ENCODE measurements at places on chromosomes 3 and 15. TPM values are rescaled to one million over a fixed set of nuclear protein-coding genes. Genes with fewer than 3 reads are reported as not detected.

GRCh38 chr3:197753263-197753662, 3.6 kb downstream of the FYTTD1 start:
- peak; percentile 19 for DNase-seq

DNA sequence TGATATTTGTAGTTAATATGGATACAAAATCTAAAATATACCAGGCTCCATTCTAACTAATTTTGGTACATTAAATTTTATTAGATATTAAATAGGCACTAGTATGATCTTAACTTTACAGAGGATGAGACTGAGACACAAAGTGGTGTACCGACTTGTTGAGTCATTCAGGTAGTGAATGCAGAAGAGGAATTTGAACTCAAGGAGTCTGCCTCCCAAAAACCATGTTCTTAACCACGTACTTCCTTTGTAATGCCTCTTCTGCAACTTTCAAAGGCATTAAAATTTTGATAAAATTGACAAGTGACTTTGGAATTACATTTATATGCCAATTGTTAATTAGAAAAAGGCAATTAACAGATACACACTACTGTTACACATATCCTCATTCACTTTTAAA, 61.8 kb downstream of the ZBBX start:
- no peak for DNase-seq

Gene EPHB1
- 4.2 TPM for total RNA-seq

DNA sequence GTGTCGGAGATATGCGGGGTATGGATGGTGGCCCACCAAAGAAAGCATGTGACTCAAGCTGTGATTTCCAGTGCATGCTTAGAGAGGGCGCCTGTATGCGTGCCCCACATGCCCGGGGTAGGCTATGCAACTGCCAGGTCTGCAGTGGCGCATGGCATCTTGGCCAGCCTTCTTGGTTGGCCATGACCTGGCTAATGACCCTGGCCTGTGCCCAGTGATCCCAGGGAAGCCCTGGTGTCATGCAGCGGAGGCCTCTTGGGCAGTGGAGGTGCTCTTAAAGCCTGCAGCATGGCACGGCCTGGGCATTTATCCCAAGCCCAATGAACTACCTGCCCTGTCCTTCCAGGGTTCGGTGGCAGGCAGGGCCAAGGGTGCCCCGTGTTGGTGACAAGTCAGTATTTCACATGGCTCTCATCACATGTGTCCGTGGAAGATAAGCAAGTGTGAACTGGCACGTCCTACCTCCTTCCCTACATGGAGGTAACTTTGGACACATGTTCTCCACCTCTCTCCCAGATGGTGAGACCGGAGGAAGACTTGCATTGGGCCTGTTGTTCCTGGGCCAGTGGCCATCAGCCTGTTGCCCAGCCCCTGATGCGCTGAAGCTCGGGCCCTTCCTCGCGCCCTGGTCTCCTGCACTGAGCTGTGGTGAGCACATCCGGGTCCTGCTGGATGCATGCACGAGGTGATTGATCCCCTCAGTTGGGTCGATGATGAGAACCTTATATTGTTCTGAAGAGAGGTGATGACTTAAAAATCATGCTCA, 192.0 kb downstream of the UBE3A start:
- DNase-seq, result no peak

DNA sequence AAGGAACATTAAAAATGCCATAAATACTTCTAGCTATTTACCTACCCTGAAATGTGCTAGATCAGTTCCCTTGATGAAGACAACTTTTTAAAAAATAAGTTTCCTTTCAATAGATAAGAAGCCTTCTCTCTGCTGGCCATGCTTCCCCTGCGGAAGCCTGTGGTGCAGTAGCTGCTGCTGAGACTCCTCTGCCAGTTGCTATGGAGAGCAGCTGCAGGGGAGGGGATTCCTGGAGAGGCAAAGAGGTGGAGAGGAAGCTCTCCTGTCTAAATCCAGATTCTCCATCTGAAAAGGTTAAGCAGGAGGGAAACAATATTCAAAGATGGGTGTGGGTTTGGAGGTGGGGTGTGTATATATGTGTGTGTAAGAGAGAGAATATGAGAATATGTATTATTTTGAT, 69.8 kb upstream of the BFSP2 start:
- DNase-seq, result no peak

Gene FBLN2
- 2.6 TPM for total RNA-seq

Gene CCDC54
- total RNA-seq, result not detected

DNA sequence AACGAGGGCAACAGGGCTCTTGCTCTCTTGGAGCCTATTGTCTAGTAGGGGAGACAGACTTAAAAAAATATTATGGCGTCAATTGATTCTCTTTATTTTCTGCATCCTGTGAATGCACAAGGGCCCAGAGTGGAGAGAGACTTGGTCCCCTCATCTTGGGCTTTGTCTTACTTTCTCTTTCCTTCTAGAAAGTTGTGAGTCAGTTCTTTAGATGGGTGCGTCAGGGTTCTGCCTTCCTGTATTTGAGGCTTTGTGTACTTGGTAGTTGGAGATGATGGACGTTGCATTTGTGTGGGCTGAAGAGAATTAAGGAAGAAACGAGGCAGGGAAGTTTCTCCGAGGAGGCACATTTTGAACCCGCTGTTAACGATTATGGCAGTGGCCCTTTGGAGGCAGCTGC, 52.9 kb downstream of the CACNA1D start:
- no peak for DNase-seq

Gene P2RY13
- not detected for total RNA-seq

GRCh38 chr15:68990992-68991500, 23.4 kb upstream of the NOX5 start:
- no peak for DNase-seq

- DNase-seq, result no peak
Observed at GRCh38 chr3:77618686-77619085, 578.8 kb downstream of the ROBO2 start.

- DNase-seq, result no peak
Observed at GRCh38 chr15:25677719-25678499, 185.2 kb downstream of the ATP10A start.

Gene SELENOK
- 21.6 TPM for total RNA-seq

DNA sequence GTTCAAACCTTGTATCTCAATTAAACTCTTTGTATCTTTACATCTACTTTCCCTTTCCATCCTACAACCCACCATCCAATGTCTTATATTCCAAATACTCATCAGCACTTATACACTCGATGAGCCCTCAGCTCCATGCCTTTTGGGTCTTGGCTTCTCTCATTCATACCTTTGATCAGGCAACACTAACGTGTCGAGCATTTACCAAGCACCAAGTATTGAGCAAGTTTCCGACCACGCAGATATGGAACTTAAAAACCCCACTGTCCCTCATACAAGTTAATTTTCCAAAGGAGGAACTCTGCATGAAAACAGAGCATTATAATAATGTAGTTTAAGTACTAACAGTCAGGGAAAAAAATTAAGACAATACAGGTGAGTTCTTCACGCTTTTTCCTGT, 102.8 kb downstream of the IL1RAP start:
- no peak for DNase-seq

DNA sequence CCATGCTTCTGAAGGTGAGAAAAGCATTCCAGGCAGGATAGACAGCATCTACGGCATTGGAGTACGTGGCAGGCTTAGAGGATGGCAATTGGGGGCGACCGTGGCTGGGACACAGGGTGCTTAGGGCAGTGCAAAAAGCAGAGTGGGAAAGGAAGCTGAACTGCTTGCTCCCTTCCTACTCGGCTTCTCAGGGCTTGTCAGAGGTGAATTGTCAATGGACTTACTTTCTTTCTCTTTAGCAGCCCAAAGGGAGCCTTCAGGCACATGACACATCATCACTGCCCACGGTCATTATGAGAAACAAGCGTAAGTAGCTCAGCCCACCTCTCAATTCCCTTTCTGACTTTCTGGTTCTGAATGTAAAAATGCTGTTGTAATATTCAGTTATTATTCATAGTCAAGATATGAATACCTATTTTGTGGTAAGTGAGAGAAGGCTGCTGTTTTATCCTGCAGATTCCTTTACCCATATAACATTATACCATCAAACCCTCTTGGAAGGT, 84.3 kb downstream of the KLHL25 start:
- DNase-seq, result no peak

Gene PSTPIP1
- under 0.01 TPM for total RNA-seq

DNA sequence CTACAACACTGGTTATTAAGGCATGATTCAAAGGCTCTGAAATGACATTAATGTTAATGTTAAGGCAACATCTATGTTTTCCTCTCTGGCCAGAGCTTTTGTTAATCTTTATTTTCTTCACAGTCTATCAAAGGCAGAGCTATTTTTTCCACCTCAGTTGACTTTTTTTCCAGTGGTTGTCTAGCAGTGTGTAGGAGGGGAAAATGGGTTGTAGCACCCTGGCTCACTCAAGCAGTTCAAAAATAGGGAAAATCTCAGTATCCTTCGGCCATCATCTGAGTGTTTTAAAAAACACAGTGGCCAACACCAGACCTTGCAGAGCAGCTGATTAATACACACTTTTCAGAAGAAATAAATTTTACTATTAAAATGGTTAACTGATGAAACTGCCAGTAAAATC, 21.4 kb downstream of the CBLB start:
- DNase-seq, result no peak

- no peak for DNase-seq
Observed at GRCh38 chr3:14685179-14685578, 10.2 kb downstream of the C3orf20 start.

GRCh38 chr3:126418661-126419131, 24.0 kb downstream of the CFAP100 start:
- DNase-seq, result no peak

DNA sequence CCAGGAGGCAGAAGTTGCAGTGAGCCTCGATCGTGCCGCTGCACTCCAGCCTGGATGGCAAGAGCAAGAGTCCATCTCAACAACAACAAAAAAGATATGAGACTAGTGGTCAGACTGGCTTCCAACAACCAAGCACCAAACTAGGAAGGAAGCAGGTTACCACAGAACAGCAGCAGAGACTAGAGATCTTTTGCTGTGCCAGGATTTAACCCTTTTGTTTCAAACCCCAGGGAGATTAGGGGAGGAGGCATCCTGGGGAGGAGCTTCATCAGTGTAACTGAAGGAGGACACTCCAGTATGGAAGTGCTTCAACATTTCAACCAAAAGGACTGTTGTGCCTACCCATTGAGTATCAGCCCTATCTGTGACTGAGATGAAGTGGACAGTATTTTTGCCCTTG, 240.3 kb downstream of the ZIC1 start:
- no peak for DNase-seq

Gene PLXNA1
- total RNA-seq, result 10.9 TPM

Gene ROBO1
- total RNA-seq, result 1.1 TPM

GRCh38 chr3:152472672-152472954, 203.9 kb downstream of the MBNL1 start:
- DNase-seq, result no peak

Gene EFHB
- 0.20 TPM for total RNA-seq

DNA sequence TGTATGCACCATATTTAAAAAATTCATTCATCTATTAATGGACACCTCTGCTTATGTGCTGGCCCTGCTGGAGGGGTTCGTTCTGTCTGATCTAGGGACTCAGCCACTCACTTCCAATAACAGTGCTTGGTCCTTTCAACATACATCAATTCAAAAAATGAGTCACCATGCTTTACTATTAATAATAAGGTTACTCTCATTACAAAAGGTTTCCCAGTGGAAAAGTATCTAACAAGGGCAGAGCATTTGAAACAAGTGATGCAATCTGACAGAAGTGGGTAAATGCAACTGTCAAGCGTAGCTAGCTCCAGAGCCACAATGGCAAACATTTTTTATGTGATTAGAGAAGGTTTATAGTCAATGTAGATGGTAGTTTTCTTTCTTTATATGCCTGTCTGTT, 67.9 kb upstream of the TNIK start:
- no peak for DNase-seq

Gene GPR149
- not detected for total RNA-seq

GRCh38 chr3:49727154-49727923, 3.6 kb upstream of the GMPPB start:
- no peak for DNase-seq

GRCh38 chr15:85840802-85841152, 46.1 kb upstream of the KLHL25 start:
- DNase-seq, result no peak

GRCh38 chr3:106794442-106794841, 582.8 kb upstream of the CCDC54 start:
- no peak for DNase-seq

GRCh38 chr15:35311615-35312014, 226.5 kb upstream of the NANOGP8 start:
- no peak for DNase-seq

Gene HTR3E
- not detected for total RNA-seq

DNA sequence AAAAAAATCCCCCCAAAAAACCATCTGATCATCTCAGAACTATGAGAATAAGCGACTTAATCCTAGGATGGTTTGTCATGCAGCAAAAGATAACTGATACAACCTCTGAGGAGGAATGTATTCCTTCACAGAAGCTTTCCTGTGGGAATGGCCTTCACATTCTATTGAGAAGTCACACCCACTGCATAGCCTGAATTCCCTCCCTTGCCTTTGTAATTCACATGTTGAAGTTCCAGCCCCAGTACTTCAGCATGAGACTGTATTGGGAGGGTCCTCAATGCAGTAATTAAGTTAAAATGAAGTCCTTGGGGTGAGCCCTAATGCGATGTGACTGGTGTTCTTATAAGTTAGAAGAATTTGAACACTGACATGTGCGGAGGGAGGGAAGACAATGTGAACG, 395.2 kb downstream of the TUSC7 start:
- DNase-seq, result no peak

Gene P2RY14
- not detected for total RNA-seq

- DNase-seq, result no peak
Observed at GRCh38 chr15:66071921-66072295, 181.6 kb downstream of the MEGF11 start.

Gene ARGFX
- total RNA-seq, result not detected

DNA sequence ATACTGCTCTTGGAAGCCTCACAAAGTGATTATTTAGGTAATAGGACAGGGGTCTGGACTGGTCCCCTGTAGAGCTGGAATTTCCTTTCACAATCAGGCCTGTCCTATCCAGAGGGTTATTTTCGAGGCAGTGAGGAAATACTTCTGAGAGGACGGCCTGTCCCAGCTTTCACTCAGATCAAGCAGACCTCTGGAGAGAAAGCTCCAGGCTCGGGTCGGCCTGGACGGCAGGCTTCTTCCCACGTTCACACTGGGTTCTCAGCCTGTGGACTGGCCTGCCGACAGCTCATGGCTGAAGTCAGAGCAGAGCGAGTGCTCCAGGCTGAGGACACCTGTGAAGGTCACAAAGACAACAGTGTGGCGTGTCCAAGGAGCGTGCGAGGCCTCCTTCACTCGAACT, 405.3 kb downstream of the VPS13C start:
- no peak for DNase-seq

DNA sequence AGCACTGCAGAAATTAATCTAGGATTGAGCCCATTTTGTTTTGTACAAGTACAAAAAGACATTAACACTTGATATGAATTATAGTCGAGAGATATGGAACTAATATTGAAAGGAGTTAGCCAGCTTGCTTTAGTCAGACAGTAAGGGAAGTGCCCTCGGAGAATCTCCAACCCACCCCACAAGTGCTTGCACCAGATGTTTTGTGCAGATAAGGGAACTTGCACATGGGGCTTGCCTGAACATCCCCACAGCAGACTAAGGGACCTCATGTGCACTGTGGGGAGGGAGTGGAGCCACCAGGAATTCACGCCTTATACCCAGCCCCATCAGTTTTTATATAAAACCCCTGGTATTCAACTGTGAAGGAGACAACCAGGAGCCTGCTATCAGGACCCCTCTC, 122.3 kb downstream of the EFHB start:
- DNase-seq, result no peak
